ENCODE measurements at places on chromosomes 3 and 15.

GRCh38 chr3:29090912-29091597 lies 189.8 kb upstream of the RBMS3 start:
- DNase-seq: no peak

- DNase-seq: no peak
Measured at GRCh38 chr15:92914768-92915221, 14.7 kb downstream of the CHD2 start.

GRCh38 chr15:83112233-83112955 lies 4.9 kb downstream of the TM6SF1 start:
- DNase-seq: no peak

DNA sequence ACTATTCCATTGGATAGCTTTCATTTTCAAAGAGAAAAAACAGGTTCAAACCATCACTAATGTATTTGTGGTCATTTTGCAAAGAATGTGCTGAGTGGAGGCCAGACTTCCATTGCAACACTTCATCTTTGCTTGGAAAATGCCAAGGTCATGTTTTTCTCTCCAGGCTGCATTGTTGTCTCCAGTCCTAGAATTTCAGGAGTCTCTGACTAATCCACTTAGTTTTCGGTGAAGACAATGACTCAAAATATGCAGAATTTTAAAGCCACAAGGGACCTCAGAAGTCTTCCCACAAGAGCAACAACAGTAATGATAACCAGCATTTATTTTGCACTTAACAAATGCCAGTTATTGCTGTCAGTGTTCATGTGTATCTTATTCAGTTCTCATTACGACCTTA lies 277.0 kb downstream of the RYR3 start:
- no peak for DNase-seq

DNA sequence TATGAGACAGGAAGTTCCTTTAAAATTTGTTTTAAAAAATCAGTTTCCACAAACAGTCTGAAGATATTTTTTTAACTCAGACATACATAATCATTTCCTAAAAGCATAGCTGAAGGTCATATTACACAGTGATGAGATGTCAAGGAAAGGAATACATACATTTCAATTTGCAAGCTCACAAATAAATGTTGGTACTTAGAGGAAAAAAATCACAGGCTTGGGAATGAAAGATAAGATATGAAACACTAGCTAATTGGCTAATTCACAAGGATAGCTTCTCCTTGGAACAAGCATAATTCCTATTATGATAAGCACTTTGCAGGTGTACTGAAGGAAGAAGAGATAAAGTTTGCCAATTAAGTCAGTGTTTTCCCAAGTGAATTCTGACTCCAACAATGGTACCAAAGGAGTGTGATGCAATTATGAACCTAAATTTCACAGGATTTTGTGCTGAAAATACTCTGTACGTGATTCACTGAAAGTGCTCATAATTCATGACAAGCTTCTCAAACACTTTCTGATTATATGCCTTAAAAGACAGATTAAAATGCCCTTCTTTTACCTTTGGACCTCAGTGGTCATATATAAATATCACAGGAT lies 112.4 kb downstream of the FRMD5 start:
- DNase-seq: no peak

- DNase-seq: no peak
Measured at GRCh38 chr3:169179722-169180121, 483.8 kb downstream of the MECOM start.

DNA sequence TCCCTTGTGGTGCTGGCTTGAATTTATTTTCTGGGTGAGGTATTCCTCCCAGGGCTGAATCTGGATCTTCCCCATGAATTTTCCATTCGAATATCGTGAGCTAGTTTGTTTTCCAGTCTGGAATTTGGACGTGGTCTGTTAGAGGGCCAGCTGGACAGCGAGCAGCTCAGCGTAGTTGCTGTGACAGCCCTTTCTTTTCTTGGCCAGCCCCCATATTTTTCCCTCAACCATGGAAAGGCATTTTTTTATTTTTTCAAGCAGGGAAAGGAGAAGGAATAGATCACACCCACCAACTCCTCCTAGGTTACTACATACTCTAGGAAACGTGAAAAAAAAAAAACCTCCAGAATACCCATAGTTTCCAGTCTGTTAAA lies 152.0 kb downstream of the KLHL25 start:
- DNase-seq: no peak

DNA sequence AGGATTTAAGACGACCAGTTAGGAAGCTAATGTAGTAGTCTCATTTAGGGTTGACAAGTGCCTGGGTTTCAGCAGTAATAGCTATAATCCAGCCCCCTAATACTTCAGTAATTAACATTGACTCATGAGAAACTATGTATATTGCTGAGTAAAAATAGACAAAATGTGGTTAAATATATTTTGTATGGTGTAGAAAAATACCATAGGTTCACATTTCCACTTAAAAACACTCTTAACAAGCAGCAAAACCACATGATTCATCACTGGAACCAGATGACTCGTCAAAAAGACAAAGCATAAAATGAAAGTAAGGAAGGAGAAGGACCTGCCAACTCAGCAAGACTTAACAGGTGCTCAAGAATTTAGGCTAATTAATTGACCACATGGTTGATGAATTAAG lies 288.9 kb downstream of the EFHB start:
- DNase-seq: no peak

DNA sequence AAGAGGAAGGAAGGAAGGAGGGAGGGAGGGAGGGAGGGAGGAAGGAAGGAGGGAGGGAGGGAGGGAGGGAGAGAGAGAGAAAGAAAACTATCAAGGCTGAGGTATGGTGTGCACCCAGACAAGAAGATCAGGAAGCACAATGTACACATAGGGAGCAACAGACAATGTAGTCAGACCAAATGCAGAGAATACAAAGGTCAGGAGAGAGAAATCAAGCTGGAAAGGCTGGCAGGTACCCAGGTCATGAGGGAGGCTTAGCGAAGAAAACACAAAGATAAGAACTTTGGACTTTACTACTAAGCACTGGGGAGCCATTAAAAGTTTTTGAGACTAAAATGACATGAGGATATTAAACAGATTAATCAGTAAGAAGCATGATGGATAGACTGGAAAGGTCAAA lies 176.0 kb upstream of the TMCO5A start:
- no peak for DNase-seq

DNA sequence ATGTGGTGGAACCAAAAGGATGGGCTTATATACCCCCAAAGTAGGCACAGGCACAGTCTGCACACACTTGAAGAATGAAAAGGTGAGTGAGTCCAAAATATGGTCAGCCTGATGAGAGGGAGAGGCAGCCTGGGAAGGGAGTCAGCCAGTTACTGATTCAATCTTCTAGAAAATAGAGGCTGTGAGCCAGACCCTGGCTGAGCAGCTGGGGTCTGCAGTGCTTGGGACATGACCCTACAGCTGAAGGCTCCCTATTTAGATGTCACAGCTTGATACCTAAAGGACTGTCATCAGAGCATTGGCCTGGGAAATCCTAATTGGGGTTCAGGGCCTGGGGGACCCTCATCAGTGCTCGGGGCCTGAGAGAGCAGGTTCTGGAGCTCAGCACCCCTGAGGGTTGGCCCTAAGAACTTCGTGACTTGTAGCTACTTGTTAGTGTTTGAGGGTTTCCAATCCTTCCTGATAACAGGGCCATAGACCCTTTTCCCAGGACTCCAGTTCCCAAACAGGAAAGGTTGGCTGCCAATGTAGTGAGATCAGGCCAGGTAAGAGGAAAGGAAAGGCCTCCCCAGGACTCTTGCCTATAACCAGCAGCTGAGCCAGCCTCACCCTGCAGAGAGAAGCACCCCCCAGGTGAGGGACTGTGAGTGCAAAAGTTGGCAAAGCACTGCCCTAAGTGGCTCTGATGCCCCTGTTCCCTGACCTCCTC lies 54.7 kb upstream of the SLCO2A1 start:
- DNase-seq: no peak

GRCh38 chr15:84714821-84715220 lies 1.1 kb downstream of the SEC11A start:
- DNase-seq: no peak

GRCh38 chr15:84645997-84646396 lies 8.1 kb downstream of the WDR73 start:
- DNase-seq: no peak

- no peak for DNase-seq
Measured at GRCh38 chr15:89130201-89130600, 41.9 kb downstream of the ABHD2 start.

- no peak for DNase-seq
Measured at GRCh38 chr3:194955546-194955945, 269.9 kb downstream of the FAM43A start.

GRCh38 chr3:45371621-45372020 lies 16.8 kb upstream of the LARS2 start:
- DNase-seq: no peak

DNA sequence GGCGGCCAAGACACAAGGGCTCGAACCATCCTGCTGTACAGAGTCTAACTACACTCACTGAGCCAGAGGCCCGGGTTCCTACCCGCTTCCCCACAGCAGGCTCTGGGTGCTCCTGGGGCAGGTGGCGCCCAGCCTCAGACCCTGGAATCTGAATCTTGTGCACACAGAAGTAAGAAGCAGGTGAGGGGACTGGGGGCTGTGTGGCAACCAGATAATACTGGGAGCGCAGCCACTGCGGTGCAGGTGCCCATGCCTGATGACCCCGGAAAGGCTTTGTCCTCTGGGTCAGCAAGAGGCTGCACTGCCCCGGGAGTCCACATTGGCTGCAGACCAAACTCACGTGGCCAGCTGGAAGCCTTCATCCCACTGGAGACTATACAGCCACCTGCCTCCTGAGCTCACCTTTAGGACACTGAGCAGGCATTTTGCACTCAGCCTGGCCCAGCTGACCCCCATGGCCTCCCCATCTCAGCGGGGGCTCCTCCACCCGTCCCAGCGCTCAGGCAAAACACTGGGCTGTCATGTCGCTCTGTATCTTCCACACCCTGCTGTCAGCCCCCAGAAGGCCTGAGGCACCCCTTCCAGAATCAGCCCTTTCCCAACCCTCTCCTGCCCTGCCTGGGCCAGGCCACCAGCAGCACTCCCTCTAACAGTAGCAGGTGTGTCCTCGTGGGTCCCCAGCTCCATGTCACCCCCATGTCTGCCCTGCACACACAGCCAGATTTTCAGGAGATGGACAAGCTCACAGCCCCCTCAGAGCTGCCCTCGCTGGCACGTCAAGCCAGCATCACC lies 101.0 kb upstream of the IQSEC1 start:
- no peak for DNase-seq

- no peak for DNase-seq
Measured at GRCh38 chr15:85071061-85071460, 89.4 kb downstream of the PDE8A start.

- no peak for DNase-seq
Measured at GRCh38 chr3:35653347-35653746, 14.0 kb downstream of the ARPP21 start.

DNA sequence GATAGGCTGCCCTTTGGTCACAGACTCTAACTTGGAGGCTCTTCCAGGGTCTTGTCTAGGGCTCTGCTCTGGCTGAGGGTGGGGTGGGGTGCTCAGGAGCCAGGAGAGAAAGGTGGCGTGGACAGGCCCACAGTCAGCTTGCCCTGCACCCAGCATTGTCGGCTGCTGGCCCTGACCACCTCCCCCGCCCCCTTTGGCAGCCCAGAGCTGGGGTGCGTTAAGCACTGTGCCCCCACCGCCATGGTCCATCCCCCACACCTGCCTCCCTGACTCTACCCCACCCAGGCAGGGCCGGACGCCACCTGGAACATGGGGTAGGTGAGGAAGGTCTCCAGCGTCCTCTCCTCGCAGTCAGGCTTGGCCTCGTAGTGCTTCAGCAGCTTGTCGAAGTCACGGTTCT lies 58.8 kb downstream of the RASGRF1 start:
- no peak for DNase-seq

DNA sequence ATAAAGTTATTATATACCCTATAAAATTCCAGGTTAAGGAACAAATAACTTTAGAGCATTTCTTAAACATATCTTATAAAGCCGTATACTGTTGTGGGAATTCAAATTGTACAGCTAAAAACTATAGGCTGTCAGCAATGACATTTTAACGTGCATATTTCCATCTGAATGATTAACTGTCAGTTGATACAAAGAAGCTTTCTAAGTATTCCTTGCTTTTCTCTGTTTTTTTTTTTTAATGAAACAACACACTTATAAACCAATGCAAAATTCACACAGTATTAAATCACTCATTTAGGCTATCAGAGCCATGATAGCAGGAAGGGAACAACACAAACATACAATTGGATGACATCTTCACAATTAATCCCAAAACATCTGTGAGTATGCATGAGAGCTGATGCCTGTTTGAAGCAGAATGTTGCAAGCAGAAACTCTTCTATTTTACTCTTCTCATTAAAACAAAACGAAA lies 61.9 kb downstream of the CTDSPL start:
- no peak for DNase-seq

- DNase-seq: no peak
Measured at GRCh38 chr15:60486742-60487141, 7.8 kb upstream of the ICE2 start.

- DNase-seq: no peak
Measured at GRCh38 chr15:64355348-64355943, 527 bp downstream of the CSNK1G1 start.

DNA sequence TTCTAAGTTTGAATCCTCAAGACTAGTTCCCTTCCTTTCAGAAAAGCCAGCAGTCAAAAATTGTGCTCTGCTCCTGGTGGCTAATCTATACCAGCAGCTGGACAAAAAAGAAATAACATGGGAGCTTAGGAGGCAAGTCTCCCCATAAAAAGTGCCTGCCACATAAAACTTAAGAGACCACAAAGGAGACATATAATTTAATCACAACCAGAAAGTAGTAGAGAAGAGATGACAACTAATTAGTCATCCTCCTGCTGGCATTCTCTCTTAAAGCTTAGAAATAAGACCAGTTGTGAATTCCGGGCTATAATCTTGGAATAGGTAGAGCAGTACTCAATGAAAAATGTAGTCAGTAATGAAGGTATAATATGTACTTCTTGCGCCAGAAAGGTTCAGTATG lies 20.2 kb upstream of the IMPG2 start:
- DNase-seq: no peak

- DNase-seq: no peak
Measured at GRCh38 chr3:106962993-106963392, 414.2 kb upstream of the CCDC54 start.

DNA sequence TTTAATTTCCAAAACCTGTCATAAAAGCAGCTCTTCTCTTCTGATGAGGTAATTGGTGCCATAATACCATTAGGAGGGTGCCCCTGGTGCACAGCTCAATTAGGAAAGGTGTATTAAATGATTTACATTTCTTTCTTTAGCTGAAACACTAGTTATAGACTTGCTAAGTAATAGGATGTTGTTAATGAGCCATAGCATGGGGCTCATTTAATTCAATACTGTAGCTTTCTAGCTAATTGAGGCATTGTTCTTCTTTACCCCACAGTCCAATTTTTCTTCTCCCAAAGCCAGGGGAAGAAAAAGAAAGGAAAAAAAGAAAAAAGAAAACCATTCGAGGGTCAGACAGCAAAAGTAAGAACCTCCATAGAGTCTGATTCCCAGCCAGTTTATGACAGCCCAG lies 164.0 kb upstream of the HES1 start:
- no peak for DNase-seq

- DNase-seq: no peak
Measured at GRCh38 chr15:68371851-68372250, 60.1 kb downstream of the ITGA11 start.

All from activated CD4-positive, alpha-beta T cell treated with anti-CD3 and anti-CD28 coated beads for 1 hour (primary cell).